Mucosa of gallbladder (tissue), 1 donor: ENCODE measurements at places on chromosomes 12 and 14. TPM values are rescaled to one million over a fixed set of nuclear protein-coding genes. Genes with fewer than 3 reads are reported as not detected.

Gene CLEC12A
- total RNA-seq: 3.5 TPM

DNA sequence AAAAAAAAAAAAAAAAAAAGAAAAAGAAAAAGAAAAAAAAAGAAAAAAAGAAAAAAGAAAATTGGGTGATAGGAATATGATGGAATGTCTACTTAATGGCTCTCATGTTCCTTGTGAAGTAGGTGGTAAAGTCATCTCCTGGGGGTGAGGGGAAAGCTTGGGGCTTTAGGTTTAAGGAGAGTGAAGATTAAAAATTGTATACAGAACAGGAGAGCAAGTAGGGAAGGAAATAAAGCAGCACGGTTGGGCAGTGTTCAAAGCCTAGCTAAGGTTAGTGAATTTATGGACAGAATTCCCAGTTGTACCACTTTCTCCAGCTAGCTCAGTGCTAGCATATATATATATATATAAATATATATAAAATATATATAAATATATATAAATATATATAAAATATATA lies 40.0 kb upstream of the SLC2A13 start:
- DNase-seq: no peak

Gene TPPP2
- total RNA-seq: 0.81 TPM

DNA sequence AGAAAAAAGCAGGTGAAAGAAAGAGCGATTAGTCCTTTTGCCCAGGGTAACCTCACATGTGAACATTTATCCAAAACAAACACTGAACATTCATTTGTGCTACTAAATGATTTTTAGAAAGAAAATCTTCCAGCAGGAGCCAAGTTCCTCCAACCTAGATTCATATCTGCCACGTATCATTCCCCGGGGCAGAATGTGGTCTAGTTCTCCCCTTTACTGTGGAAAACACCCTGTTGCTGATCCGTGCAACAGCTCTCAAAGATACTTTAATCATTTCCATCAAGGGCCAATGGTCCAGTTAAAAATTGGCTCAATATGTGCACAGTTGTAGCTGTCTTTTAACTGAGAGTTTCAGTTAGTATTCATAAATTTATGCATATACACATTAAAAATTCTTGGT lies 479.1 kb downstream of the ATP23 start:
- no peak for DNase-seq

Gene CCDC197
- not detected for total RNA-seq

GRCh38 chr12:32501835-32502333 lies 102.5 kb downstream of the FGD4 start:
- DNase-seq: no peak

DNA sequence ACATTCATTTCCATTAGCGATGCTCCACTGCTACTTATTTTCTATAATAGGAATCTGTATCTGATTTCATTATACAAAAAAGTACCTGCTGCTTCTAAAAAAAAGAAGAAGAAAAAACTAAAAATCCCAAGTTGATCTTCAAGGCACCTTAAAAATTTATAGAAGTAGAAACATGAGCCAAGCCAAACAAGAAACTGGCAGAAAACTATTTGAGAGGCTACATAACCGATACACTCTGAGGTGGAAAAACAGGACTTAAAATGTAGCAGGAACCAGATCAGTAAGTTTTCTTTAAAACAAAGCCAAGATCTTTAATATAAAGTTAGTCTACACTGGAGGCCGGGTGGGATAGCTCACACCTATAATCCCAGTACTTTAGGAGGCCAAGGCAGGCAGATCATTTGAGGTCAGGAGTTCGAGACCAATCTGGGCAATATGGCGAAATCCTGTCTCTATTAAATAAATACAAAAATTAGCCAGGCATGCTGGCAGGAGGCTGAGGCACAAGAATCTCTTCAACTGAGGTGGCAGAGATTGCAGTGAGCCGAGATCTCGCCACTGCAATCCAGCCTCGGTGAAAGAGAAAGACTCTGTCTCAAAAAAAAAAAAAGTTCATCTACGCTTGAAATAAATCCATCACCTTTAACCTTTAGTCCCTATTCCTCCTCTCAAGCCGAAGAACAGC lies 278.6 kb downstream of the MED13L start:
- DNase-seq: no peak

Gene INSM2
- not detected for total RNA-seq

Gene KRT77
- not detected for total RNA-seq

DNA sequence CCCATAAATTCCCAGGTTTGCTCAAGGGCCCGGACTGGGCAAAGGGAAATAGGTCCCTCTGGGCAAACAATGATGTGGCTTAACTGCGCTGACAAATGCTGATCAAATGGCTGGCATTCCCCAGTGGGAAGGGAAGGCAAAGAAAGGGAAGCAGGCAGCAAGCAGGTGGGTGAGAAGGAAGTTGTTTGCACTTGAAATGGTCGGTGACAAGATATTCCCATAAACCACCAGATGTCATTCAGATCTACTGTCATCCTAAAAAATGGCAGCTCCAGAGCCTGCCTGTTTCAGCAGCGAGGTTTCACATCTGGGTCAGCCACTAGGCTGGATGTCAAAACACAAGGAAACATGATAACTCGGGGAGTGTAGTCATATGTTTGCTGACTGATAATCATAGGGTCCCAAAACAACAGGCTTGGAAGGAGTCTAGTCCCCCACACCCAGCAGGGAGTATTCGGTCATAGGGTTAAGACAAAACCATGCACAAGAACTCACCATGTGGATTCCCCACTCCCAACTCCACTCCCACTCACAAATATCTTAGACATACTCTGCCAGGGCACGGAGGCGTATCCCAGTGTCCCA lies 37.9 kb upstream of the MDM1 start:
- DNase-seq: no peak

DNA sequence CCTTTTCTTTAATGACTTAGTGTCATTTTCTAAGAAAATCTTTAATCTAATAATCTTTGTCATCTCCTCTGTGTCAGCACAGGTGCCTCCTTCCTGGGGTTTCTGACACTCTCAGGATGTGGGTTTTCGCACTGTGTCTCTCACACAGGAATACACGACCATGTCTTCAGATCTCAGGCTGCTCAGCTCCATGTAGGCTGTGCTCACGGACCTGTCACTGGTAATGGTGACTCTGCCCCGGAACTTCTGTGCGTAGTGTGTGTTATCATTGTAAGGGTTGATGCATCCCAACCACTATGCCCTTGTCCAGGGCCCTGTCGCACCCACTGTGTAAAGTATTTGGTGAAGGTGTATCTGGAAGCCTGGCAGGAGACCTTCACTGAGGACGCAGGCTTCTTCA lies 647.8 kb downstream of the TMEM121 start:
- no peak for DNase-seq
